ENCODE measurements at places on chromosomes 2 and 18. TPM values are rescaled to one million over a fixed set of nuclear protein-coding genes. Genes with fewer than 3 reads are reported as not detected.

GRCh38 chr2:37645836-37646235, 25.6 kb downstream of the CDC42EP3 start:
- DNase-seq = no peak

- no peak for DNase-seq
Measured at GRCh38 chr2:172674034-172674967, 61.3 kb upstream of the RAPGEF4 start.

- DNase-seq = no peak
Measured at GRCh38 chr2:164710837-164711765, 89.8 kb upstream of the GRB14 start.

DNA sequence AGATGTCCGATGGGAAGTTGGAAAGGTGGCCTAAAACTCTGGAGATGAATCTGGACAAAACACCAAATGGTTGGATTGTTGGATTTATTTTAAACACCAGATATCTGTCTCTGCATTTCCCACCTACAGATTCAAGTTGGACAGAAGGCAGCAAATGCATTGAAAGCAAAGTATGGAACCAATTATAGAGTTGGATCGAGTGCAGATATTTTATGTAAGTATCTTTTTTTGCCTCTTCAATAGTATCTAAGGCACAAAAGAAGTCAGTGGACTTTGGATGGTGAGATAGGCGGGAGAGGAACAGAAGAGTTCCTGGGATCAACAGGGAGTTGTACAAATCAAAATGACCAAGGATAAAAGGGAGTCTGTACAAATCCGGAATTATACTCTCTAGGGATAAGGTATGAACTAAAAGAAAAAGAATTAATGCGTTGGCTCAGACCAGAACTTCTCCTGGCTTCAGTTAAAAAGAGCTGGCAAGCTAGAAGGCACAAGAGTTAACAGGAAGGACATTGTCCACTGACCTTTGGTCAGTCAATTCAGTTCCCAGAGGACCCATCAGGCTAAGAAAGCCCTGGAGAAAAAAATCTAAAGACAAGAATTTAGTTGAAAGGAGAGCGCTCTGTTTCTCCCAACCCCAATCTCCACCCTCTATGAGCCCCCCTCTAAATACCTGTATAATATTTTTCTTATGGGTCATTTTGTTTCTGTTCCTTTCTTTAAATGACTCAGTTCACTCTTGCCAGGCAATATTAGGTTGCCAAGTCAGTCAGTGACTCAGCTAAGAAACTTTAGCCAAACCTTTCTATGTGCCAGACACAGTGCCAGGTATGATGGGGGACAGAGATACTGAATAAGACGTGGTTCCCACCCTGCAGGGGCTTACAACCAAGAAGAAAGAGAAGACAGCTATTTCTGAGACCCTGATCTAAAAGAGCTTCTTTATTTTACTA, 29.1 kb downstream of the CPO start:
- DNase-seq = no peak

The FSHR gene
- not detected for polyA plus RNA-seq

Data from left renal cortex interstitium (tissue), 4 donors.